ENCODE measurements at places on chromosomes 2 and 18. TPM values are rescaled to one million over a fixed set of nuclear protein-coding genes. Genes with fewer than 3 reads are reported as not detected.

- peak; percentile 35 for DNase-seq
Measured at GRCh38 chr2:71882949-71883472, 264.7 kb downstream of the CYP26B1 start.

DNA sequence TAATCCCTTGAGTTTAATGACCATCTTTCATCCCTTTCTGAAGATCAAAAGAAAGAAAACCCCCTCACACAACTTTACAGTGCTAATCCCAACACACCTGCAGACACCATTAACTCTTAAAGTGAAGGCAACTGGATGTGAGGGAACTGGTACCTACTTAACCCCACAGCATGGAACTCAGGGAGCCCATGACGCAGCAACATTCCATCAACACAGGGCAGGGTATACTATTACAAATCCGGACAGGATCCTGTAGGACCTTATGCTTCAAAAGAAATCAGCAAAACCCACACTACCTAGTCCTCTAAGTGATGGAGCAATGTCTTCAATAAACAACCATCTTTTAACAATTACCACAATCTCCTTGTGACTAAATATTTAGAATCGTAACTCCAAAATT is 78.6 kb downstream of the FARSB start:
- DNase-seq, result no peak

GRCh38 chr18:71114550-71115210 is 825.8 kb downstream of the SOCS6 start:
- DNase-seq, result no peak

DNA sequence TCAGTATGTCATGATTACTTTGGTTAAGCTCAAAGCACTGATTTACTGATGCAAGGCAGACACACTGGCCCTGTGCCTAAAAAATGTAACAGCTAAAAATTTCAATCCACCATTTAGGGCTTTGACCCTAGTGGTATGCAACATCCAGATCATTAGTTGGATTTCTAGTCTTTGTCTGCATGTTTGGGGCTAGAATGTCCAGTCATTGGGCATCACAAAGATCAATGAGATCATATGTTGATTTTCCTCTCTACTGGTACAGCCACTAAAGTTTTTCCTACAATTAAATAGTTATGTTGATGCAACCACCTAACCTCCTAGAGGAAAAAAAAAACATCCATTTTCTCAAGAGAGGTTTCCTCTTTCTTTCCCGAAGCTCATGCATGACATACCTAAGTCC is 53.4 kb upstream of the REV1 start:
- no peak for DNase-seq

DNA sequence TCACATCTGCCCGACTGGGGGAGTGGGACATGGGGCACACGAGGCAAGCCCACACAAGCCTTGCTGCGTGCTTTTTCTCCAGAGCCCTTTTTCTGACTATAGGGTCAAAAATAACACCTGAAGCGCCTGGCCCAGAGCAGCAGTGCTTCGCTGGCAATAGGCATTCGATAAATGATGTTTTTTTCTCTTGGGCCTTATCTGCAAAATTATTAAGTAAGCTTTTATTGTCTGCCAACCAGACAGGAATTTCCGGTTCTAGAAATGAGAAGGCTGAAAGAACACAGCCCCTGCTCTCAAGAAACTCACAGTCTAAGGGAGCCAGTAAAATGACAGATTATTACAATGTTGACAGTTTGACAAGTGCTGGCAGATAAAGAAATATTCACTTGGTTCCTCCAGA is 2.7 kb upstream of the TMBIM1 start:
- DNase-seq, result no peak

- no peak for DNase-seq
Measured at GRCh38 chr2:65177751-65178442, 48.0 kb upstream of the RAB1A start.

- no peak for DNase-seq
Measured at GRCh38 chr2:1812926-1813325, 68.6 kb upstream of the PXDN start.

- no peak for DNase-seq
Measured at GRCh38 chr2:232843834-232844233, 26.2 kb upstream of the SNORC start.

- no peak for DNase-seq
Measured at GRCh38 chr2:126804347-126804746, 94.3 kb upstream of the TEX51 start.

GRCh38 chr2:181188605-181189004 is 208.2 kb downstream of the UBE2E3 start:
- no peak for DNase-seq

DNA sequence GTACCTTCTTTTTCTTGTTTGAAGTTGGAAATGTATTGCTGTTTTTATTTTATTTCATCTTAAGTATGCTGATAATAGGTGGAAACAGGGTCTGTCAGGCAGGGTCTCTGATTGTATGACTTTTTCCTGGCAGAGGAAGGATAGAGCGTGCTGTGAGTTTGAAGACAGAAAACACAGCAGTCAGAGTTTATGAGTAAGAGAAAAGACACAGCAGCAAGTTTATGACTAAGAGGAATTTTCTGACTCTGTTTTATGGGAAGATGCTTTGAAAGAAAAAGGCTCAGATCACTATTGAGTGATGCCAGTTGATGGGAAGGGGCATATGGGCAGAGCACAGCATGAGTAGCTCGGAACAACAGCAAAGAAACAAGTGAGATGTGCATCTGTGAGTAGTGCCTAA is 379.1 kb downstream of the MEIS1 start:
- DNase-seq, result no peak

GRCh38 chr18:23580677-23581367 is 5.5 kb downstream of the NPC1 start:
- DNase-seq, result no peak

DNA sequence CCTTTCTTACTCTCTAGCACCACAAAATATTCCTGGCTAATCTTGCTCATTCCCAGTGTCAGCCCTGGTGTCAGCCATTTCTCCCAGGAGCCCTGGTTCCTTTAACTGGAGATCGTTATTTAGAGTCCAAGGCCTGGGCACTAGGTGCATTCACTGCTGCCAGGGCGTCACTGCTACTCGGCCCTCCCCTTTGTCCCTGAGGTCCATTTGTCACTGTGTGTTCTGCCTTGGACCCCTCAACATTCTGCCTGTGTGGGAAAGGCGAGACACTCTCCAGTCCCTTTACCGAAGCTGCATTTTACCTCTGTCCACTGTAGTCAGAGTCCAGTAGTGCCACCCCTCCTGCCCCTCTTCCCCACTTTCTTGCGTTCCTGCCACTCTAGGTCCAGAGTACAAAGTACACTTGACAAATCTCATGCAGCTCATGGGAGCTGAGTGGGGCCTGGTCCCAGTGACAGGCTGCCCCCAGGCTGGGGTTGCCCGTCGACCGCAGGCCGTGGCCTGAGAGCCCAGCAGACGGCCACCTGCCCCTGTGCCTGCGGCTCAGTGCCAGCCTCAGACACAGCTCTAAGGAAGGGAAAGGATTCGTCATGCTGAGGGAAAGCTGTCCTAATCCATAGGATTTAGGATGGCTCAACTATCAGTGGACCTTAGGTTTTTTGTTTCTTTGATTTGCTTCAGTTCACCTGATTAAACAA is 52.1 kb downstream of the COPS8 start:
- DNase-seq, result no peak

DNA sequence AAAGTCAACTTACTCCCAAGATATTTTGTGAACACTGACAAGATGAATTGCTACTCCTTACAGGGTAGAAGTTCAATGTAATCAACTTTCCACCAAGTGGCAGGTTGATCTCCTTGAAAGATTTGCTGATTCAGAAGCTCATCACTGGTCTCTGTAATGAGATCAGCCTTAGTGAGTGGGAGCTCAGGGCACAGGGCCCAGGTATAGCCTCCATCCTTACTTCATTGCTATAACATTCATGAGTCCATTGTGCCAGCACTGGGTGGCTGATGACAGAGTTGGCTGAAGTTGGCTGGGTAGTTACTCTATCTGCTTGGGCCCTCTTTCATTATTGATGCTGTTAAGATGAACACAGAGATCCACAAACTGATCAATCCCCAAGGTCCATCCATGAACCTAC is 379.0 kb downstream of the IRS1 start:
- DNase-seq, result no peak

The BCL2 gene
- polyA plus RNA-seq, result 16.0 TPM

The RTKN gene
- polyA plus RNA-seq, result 60.4 TPM

The NBEAL1 gene
- polyA plus RNA-seq, result 5.1 TPM
